ENCODE measurements at places on chromosomes 12 and 14.

DNA sequence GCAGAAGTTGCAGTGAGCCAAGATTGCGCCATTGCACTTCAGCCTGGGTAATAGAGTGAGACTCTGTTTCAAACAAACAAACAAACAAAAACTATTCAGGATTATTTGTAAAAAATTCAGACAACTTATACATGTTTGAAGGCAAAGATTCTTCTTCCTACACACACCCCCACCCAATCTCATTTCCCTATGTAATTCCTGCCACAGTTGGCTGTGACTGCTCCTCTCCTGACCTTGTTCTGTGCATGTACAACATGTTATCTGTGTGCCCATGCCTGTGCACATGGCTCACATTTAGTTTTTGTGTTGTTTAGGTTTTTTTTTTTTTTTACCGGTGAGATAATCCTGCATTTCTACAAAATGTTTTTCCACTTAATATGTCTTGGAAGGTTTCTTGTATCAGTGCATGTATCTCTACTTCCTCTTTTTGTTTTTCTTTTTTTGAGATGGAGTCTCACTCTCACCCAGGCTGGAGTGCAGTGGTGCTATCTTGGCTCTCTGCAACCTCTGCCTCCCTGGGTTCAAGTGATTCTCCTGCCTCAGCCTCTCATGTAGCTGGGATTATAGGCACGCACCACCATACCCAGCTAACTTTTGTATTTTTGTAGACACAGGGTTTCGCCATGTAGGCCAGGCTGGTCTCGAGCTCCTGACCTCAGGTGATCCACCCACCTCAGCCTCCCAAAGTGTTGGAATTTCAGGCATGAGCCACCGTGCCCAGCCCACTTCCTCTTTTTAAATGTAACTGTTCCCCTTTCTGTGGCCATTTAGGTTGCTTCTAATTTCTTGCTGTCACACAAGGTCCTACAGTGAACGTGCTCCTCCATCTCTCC is 8.7 kb downstream of the CFAP251 start:
- no peak for DNase-seq

- DNase-seq = no peak
Measured at GRCh38 chr12:97109441-97109840, 202.4 kb downstream of the NEDD1 start.

DNA sequence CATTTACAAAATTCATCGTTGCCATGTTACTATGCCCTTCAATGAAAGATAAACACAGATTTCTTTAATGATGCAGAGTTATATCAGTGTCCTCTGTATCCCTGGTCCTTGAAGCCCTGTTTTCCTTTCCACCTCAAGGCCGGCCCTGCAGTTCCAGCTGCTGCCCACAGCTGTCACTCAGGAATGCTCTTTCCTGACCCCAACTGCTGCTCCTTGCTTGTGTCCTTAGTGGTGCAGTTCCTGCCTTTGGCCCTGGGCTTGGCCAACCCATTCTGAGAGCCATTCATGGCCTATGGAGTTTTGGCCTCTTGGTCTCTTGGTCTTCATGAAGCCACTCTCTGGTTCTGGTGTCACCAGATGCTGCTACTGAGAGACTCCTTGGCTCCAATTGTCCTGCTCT is 93.1 kb downstream of the GAS2L3 start:
- DNase-seq = no peak

- no peak for DNase-seq
Measured at GRCh38 chr12:48115957-48116356, 3.2 kb upstream of the PFKM start.

DNA sequence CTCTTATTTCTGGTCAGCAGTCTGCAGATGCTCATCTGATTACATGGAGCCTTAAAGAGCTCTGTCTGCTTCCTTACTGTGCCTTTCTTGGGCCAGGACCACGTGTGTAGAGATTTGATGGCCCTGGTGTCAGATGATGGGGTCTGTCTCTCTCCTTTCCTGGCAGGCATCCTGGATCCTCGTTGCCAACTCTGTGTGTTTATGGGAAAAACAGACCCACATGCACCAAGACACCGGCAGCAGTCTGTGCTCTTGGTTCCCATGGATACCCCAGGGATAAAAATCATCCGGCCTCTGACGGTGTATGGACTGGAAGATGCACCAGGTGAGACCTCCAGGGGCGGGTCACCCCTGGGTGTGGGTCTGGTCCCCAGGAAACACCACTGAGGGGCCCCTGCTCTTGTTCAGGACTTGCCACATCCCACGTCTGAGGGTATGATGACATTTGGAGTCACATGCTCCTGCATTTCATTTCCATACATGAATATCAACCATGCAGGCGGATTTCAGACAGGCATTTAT is 18.5 kb upstream of the ALDH2 start:
- no peak for DNase-seq

All from activated naive CD4-positive, alpha-beta T cell (primary cell).